ENCODE measurements at places on chromosomes 12 and 14.

GRCh38 chr14:76778546-76779215 lies 17.4 kb downstream of the VASH1 start:
- no peak for DNase-seq

- no peak for DNase-seq
Measured at GRCh38 chr12:122668268-122668667, 34.9 kb downstream of the HCAR2 start.

- DNase-seq = no peak
Measured at GRCh38 chr12:19886065-19886464, 446.8 kb downstream of the AEBP2 start.

DNA sequence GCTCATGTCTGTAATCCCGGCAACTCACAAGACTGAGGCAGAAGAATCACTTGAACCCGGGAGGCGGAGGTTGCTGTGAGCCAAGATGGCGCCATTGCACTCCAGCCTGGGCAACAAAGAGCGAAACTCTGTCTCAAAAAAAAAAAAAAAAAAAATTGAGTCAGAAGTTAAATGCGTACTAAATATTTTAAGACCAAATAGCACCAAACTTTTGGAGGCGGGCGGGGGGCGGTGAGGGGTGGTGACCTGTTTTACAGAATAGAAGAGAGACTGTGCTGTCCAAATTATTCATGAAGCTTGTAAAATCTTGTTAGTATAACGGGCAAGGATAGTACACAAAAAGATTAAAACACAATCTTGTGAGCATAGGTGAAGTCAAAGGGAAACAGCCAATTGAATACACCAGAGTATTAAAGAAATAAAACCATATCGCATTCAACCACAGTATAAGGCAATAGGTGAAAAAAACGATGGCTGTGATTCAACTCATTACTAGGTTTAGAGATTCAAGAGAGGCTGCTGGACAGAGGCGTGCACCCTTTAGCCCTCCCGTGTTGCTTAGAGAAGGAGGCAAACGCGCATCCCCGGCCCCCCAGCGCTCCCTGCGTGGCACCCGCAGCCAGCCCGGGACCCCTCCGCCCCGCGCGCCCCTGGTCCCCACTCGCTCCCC lies 571 bp downstream of the ZNF891 start:
- DNase-seq = peak; percentile 71

DNA sequence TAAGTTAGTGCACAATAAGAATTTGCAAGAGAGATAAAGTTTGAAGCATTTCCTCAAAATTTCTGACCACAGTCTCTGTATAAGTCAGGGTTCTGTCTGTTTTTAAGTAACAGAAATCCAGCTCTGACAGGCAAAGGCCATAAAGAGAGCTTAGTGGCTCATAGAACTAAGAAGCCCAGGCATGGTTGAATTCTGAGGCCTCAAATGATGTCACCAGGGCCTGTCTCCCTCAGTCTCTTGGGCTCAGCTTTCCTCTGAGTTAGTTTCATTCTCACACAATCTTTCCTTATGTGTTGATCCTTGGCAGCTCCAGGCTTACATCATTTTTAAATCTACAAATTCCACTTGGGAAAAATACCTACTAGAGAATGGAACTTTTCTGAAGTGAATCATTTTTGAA lies 173.4 kb upstream of the ATP2B1 start:
- no peak for DNase-seq

DNA sequence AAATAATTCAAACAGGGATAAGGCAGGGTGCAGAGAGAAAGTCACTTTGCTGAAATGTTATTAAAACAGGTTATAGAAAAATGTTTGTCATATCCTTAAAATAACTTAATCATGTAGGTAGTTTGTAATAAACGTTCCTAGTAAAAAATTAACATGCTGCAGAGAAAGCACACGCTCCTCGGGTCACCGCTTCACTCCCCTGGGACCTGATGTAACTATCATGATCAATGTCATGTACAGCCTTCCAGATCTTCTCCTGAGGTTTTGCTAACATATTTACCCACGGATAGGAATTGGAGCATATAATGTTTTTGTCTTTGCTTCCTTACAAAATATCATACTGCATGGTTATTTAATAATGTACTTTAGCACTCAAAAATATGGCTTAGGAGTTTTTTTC lies 285.1 kb upstream of the TMEM132C start:
- no peak for DNase-seq

DNA sequence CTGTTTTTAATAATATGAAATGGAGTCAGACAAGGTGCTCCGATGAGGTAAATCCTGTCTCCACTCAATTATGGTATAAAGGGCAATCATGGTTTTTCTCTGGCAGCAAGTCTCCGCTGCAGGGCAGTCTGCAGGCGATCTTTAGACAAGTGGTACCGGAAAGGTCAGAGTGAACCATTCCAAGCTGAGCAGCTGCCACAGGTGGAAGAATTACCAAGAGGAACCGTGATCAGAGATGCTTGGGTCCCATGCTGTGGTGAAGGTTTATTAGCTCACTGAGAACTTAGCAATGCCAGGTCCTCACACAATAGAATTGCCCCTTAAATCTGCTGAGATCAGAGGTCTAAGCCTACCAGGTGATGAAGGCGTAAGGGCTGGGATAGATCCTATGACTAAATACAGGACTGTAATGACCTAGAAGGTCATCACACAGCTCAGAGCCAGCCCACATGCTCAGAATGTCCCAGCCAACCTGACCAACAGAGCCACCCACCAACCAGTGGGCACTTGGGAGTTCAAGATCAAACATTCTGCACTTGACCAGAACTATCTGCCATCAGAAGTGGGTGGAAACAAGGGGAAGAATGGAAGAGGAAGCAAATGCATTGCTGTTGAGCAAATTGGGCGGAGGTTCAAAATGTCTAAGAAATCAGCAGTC lies 175.2 kb upstream of the BCL2L14 start:
- DNase-seq = no peak

GRCh38 chr12:13980538-13981295 lies 685 bp downstream of the GRIN2B start:
- DNase-seq = peak; percentile 35

- DNase-seq = peak; percentile 53
Measured at GRCh38 chr12:122835750-122836026, 431 bp downstream of the HIP1R start.

DNA sequence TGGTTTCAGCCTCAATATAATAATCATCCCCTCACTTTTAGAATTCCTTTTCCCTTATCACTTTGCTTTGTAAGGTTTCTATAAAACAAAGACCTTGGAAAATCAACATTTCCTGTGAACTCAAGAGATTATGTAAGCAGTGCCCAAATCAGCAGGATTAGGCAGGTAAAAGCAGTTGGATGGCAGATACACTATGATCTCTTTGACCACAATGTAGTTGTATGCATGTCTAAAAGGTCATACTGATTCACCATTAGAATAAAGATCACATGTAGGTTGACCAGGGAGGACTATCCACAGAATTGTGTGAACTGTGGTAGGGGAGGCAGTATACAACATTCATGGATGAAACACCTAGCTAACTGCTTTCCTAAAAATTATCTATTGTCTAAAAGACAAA lies 57.5 kb downstream of the DENND5B start:
- DNase-seq = no peak

DNA sequence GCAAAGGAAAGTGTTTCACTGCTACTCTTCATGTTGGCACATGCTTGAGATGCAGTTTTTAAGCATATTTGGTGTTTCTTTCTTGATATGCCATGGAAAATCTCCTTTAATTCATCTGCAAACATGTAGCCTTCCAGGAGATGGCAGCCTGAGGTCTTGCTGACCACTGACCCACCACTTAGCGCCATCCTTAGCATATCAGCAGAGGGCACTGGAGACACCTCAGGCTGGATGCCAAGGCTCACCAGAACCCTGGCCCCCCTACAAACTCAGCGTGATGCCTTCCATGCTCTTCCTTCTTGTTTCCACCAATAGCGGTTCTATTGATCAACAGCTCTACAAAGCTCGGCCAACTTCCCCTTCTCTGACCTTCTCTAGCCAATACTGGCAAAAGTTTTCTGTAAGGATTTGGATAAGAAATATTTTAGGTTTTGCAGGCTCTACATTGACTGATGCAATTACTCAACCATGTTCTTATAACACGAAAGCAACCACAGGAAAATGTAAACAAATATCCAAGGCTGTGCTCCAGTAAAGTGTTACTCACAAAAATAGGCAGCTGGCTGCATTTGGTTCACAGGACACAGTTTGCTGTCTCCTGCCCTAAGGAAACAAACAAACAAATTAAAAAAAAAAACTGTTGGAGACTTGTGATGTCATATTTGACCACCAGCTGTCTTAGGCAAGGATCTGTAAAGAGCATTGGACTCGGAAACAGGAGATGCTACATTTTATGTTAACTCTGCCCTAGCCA lies 209.7 kb downstream of the SLC15A4 start:
- peak; percentile 43 for DNase-seq

DNA sequence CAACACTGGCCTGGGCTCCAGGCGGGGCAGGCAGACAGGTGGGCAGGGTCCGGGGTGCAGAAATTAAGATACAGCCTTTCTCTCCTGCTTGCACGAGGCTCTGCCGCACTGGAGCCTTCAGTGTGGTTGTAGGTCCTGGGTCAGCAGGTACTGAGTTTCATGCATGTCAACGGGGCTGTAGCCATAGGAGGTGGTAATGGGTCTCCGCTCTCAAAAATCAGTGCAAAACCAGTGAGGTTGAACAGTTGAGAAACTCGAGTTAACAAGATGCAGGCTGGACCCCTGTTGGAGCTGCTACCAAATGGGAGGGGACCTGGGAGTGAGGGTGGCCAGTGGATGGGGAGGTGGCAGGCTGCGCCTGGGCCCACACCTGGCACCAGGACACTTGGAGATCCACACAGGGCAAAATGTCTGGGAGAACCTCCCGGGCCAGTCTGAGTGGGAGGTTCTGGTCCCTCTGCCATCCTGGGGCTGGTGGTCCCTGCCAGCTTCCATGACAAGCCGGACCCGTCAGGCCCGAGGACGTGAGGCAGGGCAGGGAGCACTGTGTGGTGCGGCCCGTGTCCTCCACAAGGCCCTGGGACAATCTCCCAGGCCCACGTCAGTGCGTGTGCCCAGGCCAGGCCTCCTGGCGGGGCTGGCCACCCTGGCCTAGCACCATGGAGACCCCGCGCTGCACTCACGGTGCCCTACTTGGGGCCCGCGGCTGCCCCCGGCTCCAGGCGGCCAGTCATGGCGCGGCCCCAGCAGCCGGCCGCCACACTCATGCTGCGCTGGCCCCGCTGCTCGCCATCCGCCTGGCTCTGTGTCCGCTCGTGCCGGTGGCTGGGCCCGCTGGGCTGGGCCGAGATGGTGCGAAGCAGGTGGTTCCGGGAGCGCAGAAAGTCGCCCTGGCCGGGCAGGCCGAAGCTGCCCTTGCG lies 5.1 kb downstream of the ARL6IP4 start:
- DNase-seq = no peak

DNA sequence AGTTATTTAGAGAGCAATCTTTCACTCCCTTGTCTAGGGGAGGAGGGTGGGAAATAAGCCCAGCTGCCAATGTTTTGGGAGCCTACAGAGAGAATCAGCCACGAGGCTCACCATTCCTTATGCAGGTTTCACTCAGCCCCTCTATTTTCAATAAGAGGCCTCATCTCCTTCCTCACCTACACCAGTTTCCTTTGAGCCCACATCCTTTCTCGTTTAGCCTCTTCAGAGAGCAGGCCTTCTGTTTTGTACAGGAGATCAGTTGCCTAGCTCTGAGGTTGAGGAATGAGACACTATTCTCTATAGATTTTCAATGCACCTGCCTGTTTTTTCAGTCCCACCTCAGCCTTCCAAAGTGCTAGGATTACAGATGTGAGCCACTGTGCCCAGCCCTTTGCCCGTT lies 17.9 kb downstream of the SNAPC1 start:
- no peak for DNase-seq

DNA sequence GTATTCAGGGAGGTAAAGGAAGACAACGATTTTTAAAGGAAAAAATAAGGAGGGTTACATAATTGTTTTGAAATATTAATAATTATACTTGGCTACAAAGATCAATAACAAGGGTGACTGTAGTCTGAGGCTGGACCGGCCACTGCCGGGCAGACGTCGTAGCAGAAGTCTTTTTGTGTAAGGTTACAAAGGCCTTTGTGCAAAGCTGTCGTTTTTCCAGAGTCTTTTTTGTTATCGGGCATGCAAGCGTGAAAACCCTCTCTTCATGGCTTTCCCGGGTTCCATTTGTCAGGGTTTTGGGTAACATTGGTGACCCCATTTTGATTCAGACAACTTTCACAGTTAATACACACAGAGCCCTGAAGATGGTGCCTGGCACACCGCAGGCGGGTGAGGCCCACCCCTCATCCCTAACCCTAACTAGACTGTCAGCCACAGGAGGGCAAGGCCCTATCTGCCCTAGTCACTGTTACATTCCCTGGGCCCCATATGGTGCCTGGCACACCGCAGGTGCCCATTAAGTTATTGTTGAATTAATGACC lies 31.3 kb downstream of the RILPL1 start:
- DNase-seq = no peak

DNA sequence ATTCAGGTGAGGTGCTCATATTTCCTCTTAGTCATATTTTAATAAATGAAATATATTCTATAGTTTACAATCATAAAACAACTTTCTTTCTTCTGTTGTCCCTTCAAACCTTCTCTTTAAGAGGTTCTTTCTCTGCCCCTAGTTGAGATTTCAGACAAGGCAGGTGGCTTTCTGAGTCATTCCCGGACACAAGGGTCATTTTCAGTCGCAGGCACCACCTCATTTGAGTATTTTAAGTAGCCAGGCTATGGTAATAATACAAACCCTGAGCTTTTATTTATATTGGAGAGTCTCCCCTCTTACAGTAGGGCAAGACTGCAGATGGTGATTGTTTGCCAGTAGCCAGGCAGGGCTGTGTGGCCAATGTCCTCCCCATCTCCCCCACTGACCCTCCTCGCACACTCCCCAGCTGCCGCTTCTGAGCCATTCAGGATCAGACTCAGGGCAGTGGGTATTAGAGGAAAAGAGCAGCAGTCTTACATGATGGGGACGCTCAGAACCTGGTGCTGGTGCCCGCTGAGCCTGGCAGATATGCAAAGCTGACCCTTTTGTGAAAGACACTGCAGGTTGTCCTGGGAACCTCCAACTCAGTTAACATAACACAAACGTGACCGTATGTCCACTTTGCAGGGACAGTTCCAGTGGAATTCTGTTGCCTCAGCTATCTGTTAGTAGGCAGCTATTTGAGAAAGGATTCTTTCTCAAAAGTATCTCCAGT lies 101.1 kb upstream of the BCL2L14 start:
- no peak for DNase-seq

- DNase-seq = peak; percentile 60
Measured at GRCh38 chr12:10771132-10771733, 31.2 kb downstream of the TAS2R7 start.

DNA sequence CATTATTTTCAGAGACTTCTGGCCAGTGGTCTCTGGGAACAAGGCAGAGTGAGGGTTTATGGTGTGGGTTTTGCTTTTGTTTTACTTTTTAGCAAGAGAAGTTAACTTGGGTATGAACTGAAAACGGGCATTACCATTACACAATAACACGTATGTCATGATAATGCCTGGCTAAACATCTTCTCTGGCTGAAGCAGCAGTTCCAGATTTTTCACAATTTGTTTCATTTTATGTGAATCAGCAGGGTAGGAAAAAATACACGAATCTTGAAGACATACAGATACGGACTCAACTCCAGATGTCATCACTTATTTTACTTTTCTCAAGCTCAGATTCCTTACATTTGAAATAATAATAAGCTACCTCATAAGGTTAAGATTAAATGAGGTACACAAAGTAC lies 2.5 kb upstream of the PCNX4 start:
- no peak for DNase-seq
